ENCODE measurements at places on chromosomes 4 and X.
A peak's percentile ranks its signal among the peaks of the same experiment; 100 is the strongest.

DNA sequence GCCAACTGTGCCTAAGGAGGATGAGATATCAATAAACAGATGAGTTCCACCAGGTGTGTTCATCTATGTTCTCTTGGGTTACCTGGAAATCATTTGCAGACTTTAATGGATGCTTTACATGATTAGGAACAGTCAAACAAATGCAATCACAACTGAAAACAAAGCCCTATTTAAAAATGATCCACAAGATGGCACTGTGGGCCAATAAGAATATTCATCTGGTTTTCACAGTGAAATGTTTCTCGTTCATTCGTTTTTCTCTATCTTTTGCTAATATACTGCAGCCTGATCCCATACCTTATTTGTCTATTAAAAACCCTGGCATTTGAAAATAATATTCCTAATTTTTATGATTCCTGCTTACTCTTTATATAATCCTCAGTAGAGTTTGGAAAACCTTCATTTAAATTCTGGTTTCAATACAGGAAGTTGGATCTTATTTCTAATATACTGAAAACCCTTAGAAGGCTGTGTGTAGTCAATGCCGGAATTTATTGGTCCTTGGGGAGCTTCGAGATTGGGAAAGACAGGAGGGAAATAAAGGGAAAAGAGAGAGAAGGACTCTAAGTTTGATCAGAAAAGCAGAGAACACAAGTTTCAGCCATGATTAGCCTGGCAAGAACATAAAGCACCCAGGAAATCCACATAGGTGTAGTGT, 63.8 kb upstream of the TAPT1 start:
- DNase-seq = no peak

GRCh38 chr4:107243141-107243781, 207.1 kb upstream of the DKK2 start:
- no peak for DNase-seq

- DNase-seq = no peak
Observed at GRCh38 chrX:42933187-42933586, 155.2 kb upstream of the PPP1R2C start.

DNA sequence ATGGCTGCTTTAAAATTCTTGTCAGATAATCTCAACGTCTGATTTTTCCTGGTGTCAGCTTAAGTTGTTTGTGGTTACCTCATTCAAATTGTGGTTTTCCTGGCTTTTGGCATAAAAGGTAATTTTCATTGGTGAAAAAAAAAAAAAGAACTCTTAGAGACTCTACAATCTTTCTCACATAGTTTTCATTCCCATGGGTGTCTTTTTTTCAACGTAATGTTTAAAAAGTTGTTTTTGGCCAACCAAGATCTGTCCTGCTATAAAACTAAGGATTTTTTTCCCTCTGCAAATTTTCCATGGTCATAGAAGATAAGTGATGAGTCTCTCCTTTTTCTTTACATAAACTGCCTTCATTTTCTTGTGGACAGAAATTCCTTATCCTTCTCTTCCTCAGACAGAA, 28.9 kb upstream of the RPS6KA6 start:
- DNase-seq = no peak

- DNase-seq = no peak
Observed at GRCh38 chrX:34839451-34839850, 103.1 kb upstream of the FAM47B start.

DNA sequence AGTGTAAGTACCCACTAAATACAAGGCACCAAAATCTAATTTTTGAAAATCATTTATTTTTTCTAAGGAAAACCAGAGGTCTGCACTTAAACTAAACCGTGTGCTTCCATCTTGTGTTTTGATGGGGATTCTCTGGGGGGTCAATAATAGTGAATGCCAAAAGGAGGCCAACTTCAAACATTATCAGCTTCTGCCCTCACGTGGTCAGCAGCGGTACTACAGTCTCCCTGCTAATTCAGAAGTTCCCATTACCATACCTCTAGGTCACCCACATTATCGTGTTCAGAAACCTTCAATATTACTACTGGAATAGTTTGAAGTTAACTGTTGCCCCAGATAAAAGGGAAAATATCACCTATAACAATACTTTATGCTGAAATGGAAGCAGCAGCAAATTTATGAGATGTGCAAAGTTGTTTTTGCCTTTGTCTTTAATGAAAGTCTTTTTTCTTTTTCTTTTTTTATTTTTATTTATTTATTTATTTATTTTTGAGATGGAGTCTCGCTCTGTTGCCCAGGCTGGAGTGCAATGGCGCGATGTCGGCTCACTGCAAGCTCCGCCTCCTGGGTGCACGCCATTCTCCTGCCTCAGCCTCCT, 17.3 kb downstream of the CTPS2 start:
- DNase-seq = peak; percentile 65

DNA sequence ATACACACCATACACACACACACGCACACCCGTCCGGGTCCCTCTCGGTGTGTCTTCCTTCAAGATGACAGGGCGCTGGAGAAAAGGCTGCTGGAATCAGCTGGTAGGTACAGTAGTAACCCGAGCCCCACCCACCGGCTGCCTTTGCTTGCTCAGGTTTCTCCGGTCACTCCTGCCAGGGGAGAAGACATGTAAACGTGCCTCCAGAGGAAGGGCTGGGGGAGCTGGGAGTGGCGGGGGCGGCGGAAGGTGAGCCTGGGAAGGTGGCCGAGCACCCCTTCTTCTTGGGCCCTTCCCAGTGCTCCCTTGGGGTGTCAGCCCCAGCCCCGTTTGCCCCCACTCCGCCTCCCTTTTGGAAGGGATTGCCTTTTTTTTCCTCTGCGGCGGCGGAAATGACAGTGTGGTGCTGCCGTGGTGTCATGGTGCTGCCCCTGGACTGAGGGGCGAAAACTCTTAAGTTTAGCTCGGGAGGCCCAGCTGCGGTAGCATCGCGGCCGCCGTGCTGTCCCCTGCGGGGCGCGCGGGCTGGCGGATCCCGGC, at the start of gene MID2:
TSS of gene MID2 (plus strand) at position 169 of the 540 bp plus-strand sequence. CDS start 561 bp downstream, outside the sequence.
- peak; percentile 37 for DNase-seq

DNA sequence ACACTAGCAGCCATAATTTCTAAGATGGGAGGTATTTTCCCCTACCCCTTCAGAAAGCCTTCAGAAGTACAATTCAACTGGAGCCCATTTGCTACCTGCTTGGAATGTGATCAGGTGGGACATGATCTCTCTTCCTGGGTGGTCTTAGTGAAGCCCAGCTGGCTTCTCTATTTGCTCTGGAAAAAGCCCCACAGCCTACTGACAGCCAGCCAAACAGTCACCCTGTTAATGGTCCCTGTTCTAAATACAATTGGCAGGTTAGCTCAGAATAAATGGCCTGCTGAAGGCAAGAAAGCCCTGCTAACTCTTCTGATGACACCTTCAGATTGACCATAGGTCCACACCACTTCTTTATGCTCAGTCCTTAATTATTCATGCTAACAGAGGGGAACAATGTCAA, 39.9 kb downstream of the HS6ST2 start:
- no peak for DNase-seq

DNA sequence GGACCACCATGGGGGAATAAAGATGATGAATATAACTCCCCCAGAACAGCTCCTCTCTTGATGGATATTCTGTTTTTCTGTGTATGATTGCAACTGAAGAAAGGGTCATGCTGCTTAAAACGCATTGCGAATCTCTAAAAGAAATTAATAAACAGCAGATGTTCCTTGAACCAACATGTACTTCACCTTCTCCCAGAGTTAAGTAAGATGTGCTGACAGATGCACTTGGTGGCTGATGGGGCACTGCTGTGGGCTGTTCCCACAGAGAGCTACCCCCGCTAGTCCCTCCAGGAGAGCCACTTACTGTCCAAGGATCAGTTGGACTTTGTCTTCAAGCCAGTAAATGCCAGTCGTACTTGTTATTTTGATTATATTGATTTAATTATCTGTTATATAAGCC, 26.3 kb upstream of the C4orf54 start:
- DNase-seq = no peak

DNA sequence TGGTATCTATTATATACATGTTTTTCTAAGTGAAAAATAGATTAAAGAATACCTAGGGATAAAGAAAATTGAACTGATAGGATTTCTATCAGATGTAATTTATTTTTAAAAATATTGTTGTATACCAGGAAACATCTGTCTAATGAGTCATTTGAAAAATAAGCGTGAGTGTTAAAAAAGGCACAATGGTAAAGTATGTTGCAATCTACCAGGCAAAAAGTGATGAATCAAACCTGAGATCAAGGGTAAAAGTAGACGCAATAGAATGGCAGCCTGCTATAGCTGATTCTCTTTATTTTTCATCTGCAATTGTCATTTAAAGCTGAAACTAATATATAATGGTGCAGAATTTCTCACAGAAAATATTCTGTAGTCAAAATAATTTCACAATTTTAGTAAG, 1119.6 kb downstream of the PCDH18 start:
- no peak for DNase-seq

DNA sequence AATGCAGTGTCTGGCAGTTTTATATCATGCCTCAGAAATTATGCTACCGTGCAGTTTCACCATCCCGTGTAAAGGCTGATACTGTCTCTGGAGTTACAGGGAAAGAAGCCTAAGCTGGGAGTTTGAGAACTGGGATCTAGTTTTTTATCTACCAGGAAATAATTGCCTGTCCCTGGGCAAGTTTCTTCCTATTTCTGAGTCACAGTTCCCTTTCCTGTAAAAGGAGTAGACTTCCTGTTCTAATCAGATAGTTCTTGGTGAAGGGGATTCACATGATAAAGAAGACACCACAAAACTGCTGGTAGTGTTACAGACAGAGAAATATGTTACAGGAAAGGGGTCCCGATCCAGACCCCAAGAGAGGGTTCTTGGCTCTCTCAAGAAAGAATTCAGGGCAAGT, 17.1 kb downstream of the HERC3 start:
- no peak for DNase-seq

DNA sequence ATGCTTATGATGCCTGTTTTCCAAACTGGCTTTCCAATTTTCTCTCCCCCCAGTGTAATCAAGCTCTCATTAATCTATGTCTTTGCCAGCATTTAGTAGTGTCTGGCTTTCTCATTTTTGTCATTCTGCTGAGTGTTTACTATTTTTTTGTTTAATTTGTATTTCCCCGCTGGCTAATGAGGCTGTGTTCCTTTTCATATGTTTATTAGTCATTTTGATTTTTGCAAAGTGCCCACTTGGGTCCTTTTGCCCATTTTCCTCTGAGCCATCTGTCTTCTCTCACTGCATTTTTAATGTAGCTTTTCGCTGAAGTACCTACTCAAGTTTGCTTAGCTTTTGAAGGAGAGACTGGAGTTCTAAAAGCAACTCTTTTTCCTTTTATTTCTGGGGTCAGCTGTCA, 14.7 kb downstream of the DCK start:
- no peak for DNase-seq

GRCh38 chrX:15512401-15512965, 11.9 kb downstream of the BMX start:
- DNase-seq = no peak

DNA sequence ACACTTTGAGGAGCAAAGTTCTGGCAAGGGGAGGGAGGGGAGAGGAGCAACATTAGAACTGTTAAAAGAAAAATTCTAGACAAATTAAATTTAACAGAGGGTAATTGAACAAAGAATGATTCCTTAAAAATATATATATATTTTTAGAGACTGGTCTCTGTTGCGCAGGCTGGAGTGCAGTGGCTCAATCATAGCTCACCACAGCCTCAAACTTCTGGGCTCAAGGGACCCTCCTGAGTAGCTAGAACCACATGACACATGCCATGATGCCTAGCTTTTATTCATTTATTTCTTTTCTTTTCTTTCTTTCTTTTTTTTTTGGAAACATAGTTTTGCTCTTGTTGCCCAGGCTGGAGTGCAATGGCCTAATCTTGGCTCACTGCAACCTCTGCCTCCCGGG, 19.1 kb upstream of the SPINK2 start:
- DNase-seq = no peak

GRCh38 chrX:3771766-3772165, 58.3 kb upstream of the PRKX start:
- no peak for DNase-seq

DNA sequence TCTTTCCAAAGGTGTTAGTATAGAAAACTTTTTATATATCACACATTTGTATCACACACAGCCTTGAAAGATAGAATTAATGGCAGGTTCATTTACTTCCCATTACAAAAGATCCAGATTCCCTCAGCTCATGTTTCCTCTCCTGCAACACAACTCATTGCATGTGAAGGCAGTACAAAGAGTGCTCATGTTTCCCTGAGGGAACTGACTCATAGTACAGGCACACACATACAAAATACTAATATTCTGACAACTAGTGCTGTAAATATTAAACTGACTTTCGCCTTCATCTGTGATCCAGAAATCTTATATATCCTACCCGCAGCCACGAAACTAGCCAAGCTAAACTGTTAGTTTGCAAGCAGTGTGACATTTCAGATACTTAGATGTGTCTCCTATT, 819.8 kb upstream of the PCDH7 start:
- DNase-seq = no peak

DNA sequence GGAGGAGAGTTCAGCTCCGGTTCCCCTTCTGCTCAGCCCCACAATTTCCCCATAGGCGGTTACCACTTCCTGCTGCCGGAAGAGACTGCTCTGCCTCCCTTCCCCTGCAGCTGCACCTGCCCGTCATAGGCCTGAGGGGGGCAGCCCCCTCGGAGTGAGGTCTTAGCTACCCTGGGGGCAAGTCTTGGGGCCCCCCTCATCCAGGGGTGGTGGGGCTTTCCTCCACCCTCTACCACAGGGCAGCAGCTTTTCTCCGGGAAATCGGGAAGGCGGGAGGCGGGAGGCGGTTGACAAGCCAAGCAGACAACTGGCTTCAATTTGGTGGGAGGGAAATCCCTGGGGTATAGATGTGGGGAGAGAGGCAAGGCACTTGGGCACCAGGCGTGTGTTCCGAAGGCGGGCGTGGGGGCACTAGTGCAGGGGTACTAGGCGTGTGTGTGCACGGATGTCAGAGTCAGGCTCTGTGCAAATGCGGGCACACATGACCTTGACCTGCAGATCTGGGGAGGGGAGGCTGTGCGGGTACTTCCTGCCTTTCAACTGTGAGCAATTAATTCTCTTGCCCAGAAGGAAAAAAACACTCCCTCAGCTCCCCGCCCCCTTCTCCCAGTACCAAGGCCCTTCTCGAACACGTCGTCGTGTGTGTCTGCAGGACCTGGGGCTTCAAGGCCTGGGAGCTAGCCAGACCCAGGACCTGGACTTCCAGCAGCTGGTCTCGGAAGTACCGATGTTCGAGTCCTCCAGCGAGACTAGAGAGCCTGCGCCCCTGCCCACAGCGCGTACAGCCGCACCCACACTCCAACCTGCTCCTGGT, 1.0 kb upstream of the ARHGAP4 start:
- no peak for DNase-seq

- DNase-seq = no peak
Observed at GRCh38 chr4:86452422-86452891, 92.6 kb upstream of the MAPK10 start.
